ENCODE measurements at places on chromosomes 13 and 19.

DNA sequence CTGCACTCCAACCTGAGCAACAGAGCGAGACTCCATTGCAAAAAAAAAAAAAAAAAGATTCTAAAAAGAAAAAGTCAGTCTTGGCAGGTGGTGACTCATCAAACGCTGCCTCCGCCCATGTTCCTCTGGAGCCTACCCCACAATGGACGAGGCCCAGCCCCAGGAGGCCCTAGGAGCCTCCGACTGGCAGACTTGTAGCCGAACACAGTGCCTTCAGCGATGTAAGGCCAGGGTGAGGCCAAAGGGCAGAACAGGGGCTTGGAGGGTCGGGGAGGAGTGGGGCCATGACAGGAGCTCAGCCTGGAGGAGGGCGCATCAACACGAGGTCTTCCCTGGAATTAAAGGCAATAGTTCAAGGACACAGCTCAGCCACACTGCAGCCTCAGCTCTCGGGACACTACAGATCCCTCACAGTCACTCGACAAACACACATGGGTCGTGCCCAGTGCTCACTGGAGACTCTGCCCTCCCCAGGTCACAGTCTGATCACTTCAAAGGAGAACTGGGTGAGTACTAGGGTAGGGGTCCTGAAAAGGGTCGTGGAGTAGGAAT is 5.1 kb downstream of the USE1 start:
- no peak for DNase-seq

GRCh38 chr13:25187596-25187995 is 15.5 kb upstream of the AMER2 start:
- no peak for DNase-seq

GRCh38 chr13:43203781-43204180 is 180.4 kb downstream of the DNAJC15 start:
- no peak for DNase-seq

- DNase-seq: no peak
Measured at GRCh38 chr13:20191311-20192157, 1.2 kb downstream of the GJB2 start.

DNA sequence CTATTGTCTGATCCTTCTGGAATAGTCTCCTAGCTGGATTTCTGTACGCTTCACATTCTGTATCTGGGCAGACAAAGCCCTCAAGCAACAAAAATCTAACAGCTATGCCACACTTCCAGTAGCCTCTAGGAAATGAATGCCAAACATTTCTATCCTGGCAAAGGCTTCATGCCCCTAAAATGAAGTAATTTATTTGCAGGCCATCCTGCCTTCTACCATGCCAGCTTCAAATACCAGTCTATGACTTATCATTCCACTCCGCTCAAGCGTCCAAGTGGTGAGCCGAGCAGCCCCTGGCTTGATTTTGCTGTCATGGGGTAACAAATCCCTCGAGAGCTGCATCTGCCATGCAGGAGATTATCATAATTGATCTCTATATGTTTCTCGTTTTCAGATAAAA is 86.9 kb downstream of the LHFPL6 start:
- DNase-seq: no peak

DNA sequence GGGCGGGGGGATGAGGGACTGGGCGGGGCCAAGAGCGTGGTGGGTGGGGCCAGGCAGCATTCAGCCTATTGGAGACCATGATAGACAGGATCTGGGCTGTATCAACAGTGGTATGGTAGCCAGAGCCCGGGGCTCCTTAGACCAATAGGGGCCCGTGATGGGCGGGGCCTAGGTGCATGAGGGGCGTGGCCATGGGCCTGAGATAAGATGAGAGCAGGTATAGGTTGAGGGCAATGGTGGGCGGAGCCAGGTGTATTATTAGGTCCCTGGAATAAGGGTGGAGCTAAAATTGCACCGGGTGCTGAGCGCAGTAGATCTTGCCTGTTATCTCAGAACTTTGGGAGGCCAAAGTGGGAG is 5.3 kb downstream of the ABCA7 start:
- DNase-seq: no peak

DNA sequence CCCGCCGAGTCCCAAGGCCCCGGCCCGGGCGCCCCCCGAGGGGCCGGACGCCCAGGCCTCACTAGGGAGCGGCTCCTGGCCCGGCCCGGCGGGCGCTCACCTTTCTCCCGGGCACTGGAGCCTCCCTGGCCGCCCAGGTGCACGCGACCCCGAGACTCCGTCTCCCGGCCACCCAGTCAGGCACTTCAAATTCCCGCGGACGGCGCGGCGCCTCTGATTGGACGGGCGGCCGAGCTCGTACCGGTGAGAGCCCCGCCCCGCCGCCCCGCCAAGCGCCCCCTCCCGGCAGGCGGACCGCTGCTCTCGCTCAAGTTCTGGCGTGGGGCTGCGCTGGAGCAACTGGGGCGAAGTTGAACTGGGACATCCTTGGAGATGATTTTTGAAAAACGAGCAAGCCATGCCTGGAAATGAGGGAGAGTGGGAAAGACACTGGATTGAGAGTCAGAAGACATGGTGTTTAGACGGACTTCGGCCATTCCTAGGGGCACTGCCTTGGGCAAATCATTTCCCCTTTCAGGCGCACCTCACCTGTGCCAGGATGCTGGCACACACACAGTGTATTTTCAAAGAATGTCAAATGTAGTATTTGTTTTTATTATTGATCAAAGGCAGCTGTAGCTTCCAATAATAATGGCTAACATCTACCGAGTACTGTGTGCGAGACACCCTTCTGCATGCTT is 485.3 kb downstream of the UQCRFS1 start:
- DNase-seq: no peak

GRCh38 chr13:28092431-28092830 is 7.9 kb downstream of the FLT3 start:
- no peak for DNase-seq

DNA sequence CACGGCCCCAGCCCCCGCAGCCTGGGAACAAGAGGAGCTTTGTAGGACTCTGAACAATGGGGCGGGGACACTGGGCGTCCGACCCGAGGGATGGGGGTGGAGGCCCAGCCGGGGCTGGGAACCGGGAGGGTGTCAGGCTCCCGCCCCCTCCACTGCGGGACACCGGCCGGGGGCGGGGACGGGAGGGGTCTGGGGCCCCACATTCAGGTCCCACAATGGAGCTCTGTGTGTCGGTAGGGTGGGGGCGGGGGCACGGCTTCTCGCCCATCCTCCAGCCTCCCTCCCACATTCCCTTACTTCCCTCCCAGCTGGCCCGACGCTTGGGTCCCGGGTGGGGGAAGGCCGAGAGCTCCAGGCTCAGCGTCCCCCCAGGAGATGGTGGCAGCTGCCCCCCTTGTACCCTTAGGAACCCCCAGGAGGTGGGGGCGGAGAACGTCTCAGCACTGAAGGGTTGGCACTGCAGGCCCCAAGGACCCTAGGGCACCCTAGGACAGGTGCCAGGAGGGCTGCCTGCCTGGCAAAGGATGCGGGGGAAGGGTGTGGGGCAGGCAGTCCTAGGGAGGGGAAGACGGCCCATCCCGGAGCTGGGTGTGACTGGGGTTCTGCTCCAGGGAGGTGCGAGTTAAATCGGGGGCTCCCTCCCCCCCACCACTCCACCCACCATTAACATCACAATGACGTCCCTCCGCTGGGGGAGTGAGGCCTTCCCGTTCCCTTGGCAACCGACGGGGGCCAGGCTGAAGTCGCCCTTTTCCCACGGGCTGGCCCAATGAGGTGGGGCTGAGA is 5.3 kb downstream of the TTYH1 start:
- DNase-seq: no peak

- DNase-seq: peak; percentile 100
Measured at GRCh38 chr19:38849860-38850435, at the start of gene HNRNPL. Gene HNRNPL, minus strand, starts transcription at chr19:38849986. Its CDS starts 20 bp downstream, at chr19:38849966.
